ENCODE measurements at places on chromosomes 1 and 21.
A peak's percentile ranks its signal among the peaks of the same experiment; 100 is the strongest.

DNA sequence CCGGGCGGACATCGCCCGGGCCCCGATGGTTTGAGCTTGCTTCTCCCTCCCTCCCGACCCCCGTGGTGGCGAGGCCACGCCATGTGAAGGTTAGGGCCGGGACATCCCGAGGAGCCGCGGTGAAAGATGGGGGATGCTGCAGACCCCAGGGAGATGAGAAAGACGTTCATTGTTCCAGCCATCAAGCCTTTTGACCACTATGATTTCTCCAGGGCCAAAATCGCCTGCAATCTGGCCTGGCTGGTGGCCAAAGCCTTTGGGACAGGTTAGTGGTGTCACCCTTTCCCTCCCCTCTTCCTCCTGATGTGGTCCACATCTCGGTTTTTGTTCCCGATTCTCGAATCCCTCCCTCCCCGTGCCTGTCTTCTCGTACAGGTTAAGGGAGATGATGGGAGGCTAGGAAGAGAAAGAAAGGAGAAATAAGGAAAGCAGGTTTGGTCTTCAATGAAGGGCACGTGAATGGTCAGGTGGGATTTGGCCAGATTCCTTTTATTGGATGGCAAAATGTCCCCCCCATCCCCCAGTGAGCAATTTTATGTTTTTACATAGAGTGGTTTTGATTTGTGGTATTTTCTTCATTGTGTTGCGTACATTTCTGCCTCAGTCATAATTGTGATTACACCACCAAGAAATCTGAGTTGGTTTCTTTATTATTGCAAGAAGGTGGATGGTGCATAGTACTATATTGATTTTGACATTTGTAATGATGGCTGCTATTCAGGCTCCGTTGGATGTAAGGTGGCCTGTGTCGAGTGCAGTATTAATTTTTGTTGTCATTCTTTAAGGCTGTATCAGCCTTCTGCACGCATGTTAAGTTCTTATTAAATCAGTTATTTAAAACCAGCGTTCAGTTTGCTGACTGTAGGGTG is 1.2 kb downstream of the CAMSAP2 start:
- DNase-seq: no peak

DNA sequence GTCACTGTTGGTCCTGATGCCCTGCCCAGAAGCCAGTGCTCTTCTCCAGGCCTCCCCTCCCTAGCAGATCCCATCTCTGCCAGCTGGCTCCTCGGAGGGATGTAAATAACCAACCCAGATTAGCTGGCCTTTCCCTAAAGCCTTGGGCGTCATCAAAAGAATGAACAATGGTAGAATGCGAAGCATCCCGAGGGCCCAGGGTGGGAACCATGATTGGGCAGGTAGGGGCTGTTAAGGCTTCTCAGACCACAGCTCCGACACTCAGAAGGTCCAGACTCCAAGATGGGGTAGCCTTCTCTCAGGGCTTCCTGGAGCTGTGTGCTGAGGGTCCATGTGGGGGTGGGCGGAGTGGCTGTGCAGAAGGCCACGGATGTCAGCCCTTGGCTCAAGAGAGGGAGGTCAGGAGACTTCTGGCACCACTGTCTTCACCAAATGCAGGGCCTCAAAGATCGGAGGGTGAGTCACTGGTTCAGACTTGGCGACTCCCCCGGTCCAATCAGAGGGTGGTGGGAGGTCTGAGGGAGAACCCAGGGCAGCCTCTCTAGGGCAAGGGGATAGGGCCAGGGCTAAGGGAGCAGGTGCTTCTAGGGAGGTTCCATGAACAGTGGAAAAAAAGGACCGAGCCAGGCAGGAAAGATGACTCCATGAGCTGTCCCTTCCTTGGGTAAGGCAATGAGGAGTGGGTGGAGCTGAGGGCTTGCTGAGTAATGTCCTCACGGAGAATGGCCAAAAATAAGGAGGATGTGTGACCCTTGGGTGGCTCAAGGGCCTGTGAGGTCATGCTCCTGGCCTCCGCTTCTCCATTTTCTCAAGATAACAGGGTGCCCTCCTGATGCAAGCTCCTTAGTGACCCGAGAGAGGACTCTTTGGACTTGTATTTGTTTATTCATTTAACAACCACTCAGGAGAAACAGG is 58.4 kb upstream of the EPS8L3 start:
- DNase-seq: no peak

DNA sequence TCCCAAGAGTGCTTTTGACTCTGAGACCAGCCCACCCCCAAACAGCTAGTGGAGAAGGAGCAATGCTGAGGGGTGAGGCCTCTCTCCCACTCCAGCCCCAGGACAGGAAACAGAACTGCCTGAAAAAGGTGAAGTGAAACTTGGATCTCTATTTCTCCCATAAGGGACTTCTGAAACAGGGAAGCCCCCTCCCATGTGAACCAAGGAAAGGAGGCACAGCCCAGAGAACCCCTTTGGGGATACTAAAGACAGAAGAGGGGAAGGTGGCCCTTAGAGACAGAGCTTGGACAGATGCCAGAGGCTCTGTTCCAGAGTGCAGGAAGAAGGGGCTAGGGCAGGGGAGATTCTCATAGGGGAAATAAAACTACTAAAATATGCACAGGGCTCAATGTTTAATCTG is 2.9 kb downstream of the TNFAIP8L2 start:
- DNase-seq: no peak

GRCh38 chr1:228405979-228406228 is 731 bp downstream of the TRIM11 start:
- no peak for DNase-seq

DNA sequence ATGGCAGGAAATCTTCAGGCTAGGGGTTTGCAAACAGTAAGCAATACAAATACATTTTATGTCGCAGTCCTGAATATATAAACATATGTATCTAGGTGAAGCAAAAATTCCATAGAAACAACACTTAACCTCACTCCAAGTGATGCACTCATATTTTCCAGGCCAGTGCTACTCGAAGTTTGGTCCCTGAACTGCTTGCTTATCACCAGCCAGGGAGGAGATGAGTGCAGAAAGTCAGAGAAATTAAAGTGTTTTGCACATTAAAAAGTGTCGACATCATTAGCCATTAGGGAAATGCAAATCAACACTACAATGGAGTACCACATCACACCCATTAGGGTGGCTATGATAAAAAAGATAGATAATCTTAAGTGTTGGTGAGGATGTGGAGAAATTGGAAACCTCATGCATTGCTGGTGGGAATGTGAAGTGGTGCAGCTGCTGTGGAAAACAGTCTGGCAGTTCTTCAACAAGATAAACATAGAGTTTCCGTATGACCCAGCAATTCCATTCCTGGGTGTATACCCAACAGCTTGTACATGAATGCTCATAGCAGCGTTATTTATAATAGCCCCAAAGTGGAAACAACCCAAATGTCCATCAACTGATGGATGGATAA is 70.5 kb upstream of the CSF1 start:
- DNase-seq: no peak

- no peak for DNase-seq
Observed at GRCh38 chr1:54362881-54363340, 43.3 kb downstream of the SSBP3 start.

DNA sequence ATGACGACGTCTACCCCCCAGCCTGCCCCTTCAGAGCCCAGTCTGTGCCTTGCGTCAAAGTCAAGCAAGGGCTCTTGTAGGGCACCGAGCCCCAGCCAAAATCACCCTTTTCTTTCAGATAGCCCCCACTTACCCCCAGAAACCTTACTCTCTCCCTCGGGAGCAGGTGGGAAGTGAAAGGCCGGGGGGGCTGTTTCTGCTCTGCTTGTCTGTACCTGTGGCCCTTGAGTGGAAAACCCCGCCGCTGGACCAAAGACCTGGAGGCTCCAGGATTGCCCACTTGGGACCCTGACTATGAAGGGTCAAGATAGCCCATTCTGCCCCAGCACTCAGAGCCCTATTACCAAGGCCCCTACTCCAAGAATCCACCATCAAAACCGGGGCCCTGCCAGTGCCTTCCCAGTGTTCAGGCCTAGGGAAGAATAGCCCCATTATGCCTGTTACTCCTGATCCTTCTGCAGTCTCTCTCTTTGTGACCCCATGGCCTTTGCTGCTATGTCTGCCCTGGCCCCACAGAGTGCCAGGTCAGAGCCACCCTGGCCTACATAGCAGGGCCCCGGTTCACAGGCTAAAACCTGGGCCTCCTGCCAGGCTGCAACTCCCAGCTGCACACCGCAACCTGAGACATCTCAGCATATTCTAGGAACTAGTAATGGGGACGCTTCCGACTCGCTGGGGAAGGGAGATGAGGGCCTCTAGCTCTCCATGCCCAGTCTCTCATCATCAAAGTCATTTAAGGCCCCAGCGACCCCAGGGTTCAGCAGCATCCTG is 22.2 kb upstream of the HPDL start:
- peak; percentile 45 for DNase-seq

- no peak for DNase-seq
Observed at GRCh38 chr1:8194481-8195227, 123.3 kb upstream of the SLC45A1 start.

DNA sequence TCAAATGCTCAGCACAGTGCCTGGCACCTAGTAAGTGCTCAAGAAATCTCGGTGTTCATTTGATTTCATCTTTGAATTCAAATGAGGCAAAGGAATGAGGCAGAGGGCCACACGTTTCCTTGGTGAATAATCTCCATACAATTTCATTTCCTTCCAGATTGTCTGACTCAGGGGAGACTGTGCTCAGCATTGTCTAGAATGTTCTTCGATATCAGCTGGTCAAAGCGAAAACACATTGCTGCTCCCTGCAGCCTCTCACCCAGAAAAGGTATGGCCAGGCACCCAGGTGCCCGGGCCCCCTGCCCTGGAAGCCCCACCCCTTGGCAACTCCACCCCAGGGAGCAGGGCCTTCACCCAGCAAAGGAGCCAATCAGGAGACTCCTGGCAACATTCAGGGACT is 55.8 kb downstream of the FBXO2 start:
- DNase-seq: no peak

DNA sequence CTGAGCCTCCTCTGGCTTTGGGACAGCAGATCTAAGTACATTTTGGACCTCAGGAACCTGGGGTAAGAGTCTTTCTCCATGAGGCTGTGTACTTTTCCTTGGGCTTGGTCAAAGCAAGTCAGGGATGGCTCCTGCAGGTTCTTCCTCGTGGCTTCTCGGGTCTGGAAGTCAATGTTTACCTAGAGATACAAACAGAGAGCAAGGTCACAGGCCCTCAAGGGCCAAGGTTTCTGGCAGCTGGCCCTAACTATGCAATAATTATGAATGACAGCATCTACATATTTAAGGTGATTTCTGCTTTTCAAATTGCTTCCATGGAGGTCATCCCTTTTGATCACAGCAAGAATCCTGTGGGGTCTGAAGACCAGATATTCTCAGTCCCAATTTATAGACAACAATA is 37.6 kb downstream of the RGS8 start:
- DNase-seq: no peak

GRCh38 chr1:38776466-38777065 is 83.0 kb downstream of the RRAGC start:
- no peak for DNase-seq

GRCh38 chr1:37432716-37433115 is 41.7 kb upstream of the ZC3H12A start:
- DNase-seq: no peak

DNA sequence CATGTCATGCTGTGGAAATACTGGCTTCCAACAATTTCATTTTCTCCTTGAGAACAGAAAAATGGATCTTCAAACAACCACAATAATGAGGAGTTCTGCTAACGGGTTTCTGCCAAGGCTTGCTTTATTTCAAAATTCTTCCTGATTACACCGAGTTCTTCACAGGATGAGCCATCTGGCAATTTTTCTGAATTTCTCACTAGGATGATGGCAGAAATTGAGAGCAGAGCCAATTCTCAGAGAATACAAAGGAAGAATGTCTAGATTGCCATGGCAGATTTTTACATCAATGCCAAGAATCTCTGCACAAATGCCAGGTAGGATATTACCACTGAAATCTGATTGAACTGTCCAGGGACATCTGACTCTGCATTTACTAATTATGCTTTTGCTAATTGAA is 619.0 kb upstream of the CHRM3 start:
- DNase-seq: no peak

Data from activated T-cell treated with anti-CD3 and anti-CD28 coated beads, Interleukin-2, amount 50 U/mL, for 48 hours (primary cell).